ENCODE measurements at places on chromosomes 1 and 21.

DNA sequence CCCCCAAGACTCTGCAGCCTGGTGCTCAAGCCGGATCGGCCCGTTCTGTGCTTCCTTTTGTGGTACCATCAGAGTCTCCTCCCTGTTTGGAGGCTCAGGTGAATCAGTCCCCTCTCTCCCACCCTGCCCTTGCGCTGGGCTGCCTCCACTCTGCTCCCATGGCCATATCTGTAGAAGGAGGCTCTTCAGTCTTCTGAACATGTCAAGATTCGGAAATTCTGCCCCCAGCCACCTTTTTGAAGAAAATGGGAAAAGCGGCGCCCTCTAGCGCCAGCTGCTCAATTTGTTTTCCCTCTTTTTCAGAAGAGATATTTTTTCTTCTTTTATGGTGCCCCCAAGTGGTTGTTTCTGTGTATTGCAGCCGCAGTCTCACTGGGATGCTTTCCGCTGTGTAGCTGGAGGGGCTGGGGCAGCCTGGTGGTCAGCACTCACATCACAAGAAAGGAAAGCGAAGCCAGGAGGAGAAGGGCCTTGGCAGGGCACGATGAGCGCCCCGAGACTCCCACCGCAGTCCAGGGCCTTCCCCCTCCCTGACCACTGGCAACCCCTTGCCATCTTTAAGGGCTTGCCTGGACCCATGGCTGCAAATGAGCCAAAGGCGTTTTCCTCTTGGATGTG, 58.4 kb upstream of the CACNA1E start:
- DNase-seq = peak; percentile 52

GRCh38 chr21:33670076-33670978, 28.0 kb downstream of the ITSN1 start:
- DNase-seq = no peak

DNA sequence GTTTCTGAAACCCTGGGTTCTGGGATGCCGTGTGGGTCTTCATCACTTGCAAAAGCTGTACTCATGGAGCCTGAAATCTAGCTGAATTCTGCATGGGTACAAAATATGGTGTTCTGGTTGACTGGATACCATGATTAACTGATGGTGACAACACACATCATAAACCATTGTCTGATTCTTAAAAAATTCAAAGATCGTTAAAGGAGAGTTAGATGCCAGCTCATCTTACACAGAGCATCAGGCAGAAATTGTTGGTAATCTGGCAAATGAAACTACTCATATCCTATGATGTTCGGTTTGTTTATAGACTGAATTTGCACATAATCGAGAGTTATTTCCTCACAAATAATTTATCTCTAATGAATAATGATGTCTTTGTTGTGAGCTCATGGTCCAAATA, 218.1 kb upstream of the PKN2 start:
- no peak for DNase-seq

DNA sequence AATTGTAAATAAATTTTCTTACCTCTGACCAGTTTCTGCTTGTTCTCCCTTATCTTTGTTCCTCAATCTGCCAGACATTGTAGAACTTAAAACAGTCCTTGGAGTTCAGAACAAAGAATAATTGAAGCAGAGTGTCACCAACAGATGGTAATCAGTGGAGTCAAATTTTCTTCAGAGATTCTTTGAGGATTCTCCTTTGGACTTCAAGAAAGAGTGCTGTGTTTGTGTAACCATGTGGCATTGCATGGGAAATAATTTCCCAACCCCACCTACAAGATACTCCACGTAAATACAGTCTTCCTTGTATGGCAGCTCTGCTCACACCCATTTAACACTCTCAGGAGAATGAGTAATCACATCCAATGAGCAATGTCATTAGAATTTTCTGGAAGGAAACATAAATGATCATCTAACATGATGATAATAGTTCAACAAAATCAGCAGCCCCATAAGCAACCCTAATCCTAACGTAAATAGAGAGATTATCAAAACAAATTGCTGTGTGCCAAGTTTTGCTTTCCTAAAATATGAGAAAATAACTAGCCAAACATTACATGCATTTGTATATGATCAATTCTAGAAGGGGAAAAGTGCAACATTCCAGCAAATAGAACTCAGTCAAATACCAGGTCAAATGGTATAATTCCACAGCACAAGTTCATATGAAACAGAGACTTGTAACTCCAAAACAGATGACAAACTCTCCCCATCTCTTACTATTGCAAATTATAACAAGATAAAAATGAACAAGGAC, 6.9 kb upstream of the DENND1B start:
- no peak for DNase-seq

DNA sequence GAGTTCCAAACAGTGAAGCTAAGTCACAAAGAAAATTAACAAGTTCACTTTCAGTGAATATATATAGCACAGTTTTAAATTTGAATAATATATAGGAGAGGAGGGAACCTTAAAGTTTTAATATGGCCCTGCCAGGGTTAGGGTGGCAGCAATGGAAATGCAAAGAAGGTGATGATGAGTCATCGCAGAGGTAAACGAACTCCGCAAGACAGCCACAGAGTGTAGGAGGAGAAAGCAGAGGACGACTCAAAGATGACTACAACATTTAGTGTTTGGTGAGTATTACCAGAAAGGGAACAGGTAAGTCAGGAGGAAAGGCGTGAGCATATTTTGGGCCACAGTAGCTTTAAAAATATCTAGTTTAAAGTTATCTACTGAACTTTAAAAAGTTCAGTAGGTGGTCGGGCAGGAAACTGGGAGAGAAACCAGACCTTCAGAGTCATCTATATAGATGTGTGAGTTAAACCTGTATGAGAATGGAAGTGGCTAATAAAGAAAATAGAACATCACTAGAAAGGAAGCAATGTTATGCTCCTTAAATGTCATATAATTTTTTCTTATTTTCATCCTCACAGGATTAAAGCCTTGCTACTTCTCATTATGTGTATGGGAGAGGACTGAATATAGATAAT, 75.7 kb downstream of the UCHL5 start:
- peak; percentile 21 for DNase-seq

GRCh38 chr1:68590473-68590872, 93.6 kb upstream of the DEPDC1 start:
- DNase-seq = no peak

GRCh38 chr1:9207715-9208114, 26.9 kb upstream of the H6PD start:
- DNase-seq = no peak

GRCh38 chr1:204513117-204513716, 3.0 kb upstream of the MDM4 start:
- DNase-seq = no peak

DNA sequence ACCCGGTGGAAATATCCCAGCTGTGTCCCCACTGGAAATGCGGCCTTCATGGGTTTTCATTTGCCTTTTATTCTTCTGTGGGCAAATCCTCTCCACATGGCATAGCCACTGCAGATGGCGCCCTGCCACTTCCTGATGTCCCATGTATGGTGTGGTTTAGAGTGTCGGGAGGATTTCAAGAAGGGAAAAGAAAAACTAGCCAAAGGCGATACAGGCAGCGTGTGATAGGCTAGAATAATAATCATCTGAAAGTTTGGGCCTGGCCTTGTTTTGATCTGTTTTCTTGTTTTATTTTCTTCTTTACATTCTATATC, 123.6 kb downstream of the PEX14 start:
- DNase-seq = no peak

DNA sequence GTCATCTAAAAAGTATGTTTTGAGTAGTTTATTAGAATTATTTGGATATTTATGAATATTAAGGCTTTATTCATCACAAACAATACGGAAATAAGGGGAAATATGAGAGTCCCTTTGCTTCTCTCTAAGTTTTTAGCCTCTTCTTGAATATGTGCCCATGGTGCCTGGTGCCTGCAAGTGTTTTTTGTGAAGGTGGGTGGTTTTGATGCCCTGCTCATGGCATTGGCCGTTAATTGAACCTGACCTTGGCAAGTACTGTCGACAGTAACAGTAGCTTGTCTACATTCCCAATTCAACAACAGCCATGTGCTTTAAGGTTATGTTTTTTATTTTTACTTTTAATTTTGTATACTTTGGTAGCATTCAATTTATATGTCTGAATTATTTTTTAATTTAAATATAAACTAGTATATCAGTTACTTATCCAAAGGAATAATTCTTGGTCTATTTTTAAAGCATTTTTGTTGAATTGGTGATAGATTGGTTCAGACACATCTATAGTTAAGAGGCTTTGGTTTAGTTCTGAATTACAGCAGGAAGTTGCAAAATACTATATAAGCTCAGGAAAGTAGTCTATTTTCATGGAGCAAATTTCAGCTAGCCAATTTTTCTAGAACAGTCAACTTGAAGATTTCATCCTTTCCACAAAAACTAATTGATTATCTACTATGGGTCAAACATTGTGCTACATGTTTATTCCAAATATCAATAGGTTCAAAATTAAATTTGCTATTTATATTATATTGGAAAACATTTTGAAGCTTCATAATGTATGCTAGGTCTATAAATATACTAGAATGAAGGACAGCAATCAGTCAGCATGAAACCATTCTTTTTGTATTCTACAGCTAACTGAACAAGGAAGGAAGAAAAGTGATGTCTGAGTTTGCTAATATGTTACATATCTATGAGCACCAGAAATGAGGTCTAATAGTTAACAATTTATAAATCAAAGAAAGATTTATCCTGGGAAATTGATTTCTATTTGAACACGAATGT, 184.4 kb downstream of the MRPL39 start:
- no peak for DNase-seq

GRCh38 chr1:47824716-47825115, 172.5 kb downstream of the TRABD2B start:
- DNase-seq = no peak

DNA sequence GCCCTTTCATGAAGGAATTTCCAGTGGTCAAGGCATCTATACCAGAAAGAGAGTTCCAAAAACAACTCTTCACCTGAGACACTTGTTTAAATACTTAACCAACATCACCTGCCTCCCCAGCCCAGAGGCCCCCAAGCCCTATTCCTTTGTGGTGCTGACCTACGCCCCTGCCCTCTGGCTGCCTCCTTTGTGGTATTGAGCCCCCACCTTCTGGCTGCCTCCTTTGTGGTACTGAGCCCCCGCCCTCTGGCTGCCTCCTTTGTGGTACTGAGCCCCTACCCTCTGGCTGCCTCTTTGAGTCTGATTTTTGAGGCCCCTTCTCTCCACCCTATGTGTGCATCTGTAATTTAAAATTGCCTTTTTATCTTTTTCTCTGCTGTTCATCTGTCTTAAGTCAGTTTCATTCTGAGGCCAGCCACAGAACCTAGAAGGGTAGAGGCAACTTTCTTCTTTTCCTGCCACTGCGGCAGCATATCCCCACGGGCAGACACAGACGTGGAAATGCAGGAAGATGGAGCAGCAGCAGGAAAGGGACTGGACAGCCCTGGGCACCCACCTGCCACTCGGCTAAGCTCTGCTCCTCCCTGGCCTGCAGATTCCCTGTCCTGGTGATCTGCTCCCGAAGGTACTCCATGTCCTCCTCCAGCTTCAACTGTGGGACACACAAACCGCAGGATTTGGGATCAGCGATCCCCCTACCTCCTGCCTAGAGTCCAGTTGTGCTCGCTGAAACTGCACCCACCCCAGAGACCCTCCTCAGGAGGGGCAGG, 3.2 kb downstream of the TRIM17 start:
- no peak for DNase-seq

GRCh38 chr1:205142102-205142469, 20.3 kb upstream of the RBBP5 start:
- DNase-seq = no peak

DNA sequence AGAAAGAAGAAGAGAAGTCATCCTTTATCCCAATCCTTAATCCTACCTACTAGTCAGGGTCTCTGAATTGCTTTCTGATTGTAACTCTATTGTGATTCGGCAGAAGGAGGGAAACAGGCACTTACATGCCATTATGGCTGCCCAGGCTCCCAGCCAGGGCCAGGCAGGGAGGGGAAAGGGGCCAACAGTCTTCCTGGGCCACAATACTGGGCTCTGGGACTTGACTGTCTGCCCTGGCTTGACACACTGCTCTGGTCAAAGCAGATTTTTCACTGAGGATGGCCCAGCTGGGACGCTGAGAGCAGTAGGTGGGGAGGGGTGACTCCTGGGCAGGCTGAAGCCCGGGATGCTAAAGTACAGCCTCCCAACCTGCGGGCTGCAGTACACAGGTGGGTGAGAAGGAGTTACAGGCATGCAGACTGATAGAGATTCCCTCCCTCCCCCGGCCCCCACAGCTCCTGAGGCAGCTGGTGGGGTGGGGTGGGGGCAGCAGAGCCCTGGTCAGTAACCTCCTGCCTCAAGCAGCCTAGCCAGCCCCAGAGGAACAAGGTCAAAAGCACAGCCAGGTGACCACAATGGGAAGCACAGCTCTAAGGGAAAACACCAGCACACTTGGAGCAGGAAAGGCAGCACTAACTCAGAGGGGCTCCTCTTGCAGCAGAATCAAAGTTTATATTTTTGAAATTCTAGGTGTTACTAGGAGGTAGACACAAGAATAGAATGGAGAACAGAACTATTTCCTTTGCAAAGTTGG, 25.3 kb downstream of the KCND3 start:
- DNase-seq = no peak

- DNase-seq = no peak
Measured at GRCh38 chr1:201877877-201878401, 10.8 kb upstream of the SHISA4 start.

DNA sequence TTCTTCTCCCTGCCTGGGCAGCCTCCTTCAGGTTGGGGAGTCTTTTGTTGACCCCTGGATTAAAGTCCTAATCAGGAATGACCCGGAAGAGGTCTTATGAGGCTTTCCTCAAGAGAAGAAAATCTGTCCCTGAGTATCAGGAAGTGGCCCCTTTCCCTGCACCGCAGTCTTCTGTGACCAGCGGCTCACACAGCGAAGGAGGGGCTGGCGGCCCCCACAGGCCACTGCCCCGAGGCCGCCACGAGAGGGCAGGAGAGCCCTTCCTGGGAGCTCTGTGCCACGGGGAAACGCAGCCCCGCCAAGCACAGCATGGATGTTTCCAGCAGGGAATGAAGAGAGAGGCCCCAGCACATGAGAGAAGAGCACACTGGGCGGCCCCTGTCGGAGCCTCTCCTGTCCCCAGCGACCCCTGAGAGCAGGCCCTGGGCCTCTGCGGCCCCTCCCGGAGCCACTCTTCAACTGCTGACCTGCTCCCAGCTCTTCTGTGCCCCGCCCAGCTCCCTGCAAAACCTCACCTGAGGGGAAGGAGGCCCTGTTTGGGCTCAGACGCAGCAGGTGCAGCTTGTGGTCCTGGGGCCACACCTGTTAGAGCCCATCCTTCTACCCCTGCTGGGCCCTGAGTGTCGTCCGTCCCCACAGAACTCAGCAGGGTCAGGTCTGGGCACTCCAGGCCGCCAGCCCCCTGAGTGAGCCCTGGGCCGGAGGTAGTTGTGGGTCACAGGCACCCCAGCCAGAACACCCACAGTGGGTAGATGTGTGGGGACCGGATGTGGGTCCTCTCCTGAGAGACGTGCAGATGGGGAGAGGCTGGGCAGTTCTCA, 4.9 kb upstream of the POFUT2 start:
- DNase-seq = peak; percentile 57

DNA sequence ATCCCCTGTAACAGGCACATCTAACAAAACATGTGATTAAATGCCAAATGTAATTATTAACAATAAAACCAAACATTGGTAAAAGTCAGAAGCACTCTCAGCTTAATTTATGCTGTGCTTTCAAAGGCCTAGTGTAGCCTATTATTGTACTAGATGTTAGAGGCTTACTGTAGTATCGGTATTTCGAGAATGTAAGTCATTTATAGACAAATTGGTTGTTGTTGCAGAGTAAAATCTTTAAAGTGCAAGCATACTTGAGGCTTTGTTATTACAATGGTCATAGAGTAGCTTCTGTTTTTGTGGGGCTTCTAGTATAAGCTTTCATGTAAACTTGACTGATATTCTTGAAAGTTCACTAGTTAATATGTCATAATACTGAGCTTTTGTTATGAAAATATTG, 965.8 kb downstream of the PLA2G4A start:
- DNase-seq = no peak

All from stimulated activated CD8-positive, alpha-beta memory T cell treated with anti-CD3 and anti-CD28 coated beads, Interleukin-2, amount 100 ng/mL, for 48 hours (primary cell).